ENCODE measurements at places on chromosomes 3 and 15.

DNA sequence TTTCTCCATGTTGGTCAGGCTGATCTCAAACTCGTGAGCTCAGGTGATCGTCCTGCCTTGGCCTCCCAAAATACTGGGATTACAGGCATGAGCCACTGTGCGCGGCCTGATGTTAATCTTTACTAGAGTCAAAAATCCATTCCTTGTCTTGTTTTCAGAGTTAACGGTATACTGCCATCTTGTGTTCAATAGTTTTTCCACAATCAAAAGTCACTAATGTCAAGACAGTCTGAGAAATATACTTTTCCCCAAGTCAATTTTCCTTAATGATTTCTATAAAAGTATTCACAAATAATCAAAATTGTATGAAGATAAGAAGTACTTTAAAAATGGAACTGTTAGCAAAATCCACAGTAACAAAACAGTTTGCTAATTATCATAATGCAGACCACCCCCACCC lies 8.5 kb downstream of the CRBN start:
- DNase-seq: no peak

GRCh38 chr15:58313304-58313703 lies 118.5 kb upstream of the LIPC start:
- DNase-seq: peak; percentile 15

GRCh38 chr3:73216310-73216709 lies 154.9 kb downstream of the EBLN2 start:
- no peak for DNase-seq

DNA sequence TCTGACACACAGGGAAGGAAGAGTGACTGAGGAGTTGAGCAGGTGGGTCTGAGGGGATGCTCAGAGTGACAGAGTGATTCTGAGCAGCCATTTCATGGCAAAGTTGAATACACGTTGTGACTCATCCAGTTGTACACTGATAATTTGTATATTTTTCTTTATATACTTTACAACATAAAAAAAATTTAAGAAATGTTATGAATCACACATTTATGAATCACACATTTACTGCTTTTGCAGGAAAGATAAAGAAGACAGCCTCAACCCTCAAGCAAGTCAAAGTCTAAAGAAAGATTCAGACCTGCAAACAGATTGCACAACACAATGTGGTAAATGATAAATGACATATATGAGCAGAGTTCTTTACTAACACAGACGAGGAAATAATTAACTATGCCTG lies 21.0 kb upstream of the CHMP2B start:
- no peak for DNase-seq

GRCh38 chr3:37751537-37751936 lies 110.1 kb upstream of the CTDSPL start:
- no peak for DNase-seq

- DNase-seq: no peak
Observed at GRCh38 chr3:69674752-69675151, 64.5 kb upstream of the MITF start.

DNA sequence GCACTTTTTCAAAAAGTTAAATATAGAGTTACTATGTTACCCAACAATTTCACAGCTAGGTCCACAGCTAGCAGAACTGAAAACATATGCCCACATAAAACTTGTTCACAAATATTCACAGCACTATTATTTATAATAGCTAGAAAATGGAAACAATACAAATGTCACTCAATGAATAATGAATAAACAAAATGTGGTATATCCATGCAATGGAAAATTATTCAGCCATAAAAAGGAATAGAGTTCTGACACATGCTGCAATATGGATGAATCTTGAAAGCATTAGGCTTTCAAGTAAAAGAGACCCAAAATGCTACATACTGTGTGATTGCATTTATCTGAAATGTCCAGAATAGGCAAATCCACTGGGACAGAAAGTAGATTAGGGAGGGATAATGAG lies 111.9 kb downstream of the MECOM start:
- DNase-seq: no peak

GRCh38 chr15:92163641-92164040 lies 230.0 kb upstream of the ST8SIA2 start:
- no peak for DNase-seq

GRCh38 chr15:96332637-96333121 lies 2.2 kb downstream of the NR2F2 start:
- no peak for DNase-seq

GRCh38 chr15:77126529-77127326 lies 55.8 kb upstream of the TSPAN3 start:
- DNase-seq: no peak

- DNase-seq: no peak
Observed at GRCh38 chr15:60914360-60914759, 314.7 kb downstream of the RORA start.

- DNase-seq: no peak
Observed at GRCh38 chr3:165643425-165643824, 193.8 kb downstream of the BCHE start.

- no peak for DNase-seq
Observed at GRCh38 chr3:37024092-37024491, 30.8 kb downstream of the MLH1 start.

DNA sequence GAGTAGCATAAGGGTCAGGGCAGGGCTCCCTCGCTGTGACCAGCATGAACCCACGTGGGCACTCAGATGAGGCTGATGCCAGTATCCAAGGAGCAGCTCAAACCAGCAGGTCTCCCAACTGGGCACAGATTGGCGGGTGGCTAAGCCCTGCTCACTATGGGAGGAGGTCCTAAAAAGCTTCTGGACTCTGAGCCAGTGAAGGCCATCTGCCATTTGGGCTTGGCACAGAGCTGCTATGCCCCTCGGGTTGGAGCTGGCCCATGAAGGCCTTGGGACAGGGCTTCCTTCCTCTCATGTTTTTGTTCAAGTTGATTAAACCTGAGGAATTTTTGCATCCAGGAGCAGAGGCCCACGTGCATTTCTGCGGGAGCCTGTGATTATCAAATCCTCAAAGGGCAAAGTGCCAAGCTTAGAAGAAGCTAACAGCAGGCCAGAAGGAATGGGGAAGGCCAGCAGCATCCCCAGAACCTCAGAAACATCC lies 4.3 kb upstream of the STRA6 start:
- no peak for DNase-seq

DNA sequence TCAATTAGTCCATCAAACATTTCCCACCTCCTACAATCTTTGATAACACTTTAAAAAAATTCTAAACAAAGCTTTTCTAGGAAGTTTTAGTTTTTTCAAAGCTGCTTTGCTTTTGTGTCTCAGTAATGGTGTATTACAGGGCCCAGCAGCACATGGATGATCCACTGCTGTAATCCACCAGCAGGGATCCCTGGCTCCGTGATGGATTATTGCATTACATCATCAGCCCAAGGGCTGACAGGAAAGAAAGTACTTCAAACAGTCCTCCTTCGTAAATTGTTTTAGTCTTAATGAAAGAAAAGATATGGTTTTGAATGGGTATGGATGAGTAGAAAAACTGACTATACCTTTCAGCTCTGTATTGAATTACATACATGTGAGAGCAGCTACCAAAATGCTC lies 688.9 kb upstream of the NAALADL2 start:
- no peak for DNase-seq

- DNase-seq: no peak
Observed at GRCh38 chr3:24167429-24167828, 222.3 kb downstream of the NR1D2 start.

- DNase-seq: no peak
Observed at GRCh38 chr3:62938583-62938982, 63.4 kb upstream of the CADPS start.

- DNase-seq: no peak
Observed at GRCh38 chr15:65375871-65376607, 1.8 kb downstream of the IGDCC3 start.

GRCh38 chr3:174223042-174223441 lies 636.1 kb upstream of the NAALADL2 start:
- no peak for DNase-seq

GRCh38 chr15:43775411-43775965 lies 1.3 kb downstream of the ELL3 start:
- no peak for DNase-seq

- DNase-seq: no peak
Observed at GRCh38 chr15:65752151-65752700, 39.9 kb downstream of the DENND4A start.

GRCh38 chr15:35669432-35670045 lies 123.6 kb upstream of the DPH6 start:
- DNase-seq: no peak

GRCh38 chr3:52317208-52318000 lies 1.3 kb downstream of the DNAH1 start:
- peak; percentile 64 for DNase-seq

DNA sequence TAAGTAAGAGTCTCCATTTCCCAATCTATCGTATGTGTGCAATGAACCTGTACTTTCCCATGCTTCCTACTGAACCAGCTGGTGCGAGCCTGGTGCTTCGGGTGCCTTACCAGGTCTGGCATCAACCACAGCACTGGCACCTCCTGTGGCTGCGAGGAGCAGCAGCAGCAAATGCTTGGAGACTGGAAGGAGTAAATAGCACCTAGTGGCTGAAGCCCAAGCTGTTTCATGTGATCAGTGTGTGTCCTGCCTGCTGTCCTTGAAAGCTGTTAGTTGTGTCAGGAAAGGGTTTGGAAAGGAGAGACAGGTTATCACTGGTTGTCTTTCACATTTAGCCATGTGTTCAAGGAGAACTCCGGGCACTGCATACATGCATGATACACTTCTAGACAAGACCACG lies 31.8 kb downstream of the PCOLCE2 start:
- DNase-seq: no peak

DNA sequence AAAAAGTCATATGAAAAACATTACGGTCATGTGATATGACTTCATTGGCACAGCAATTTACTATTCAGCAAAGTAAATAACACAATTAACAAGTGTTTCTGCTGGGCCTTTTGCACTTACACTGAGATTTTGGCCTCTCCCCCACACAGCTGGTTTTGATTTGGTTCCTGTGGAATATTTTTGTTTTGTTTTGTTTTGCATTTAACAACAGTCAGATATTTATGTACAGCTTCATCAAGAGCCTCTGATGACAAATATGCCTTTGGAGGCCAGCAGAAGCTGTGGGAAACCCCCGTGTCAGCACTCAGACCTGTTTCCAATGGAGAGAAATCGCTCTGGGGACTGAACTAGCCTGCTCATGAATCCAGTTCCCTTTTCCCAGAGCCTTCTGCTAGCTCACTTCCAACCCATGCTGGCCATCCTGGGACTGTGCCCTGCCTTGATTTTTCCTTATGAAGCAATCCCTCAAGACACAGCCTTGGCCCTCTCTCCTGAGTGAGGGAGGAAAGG lies 161.9 kb downstream of the ATG7 start:
- no peak for DNase-seq

- DNase-seq: no peak
Observed at GRCh38 chr3:101888653-101889052, 39.3 kb downstream of the NFKBIZ start.

DNA sequence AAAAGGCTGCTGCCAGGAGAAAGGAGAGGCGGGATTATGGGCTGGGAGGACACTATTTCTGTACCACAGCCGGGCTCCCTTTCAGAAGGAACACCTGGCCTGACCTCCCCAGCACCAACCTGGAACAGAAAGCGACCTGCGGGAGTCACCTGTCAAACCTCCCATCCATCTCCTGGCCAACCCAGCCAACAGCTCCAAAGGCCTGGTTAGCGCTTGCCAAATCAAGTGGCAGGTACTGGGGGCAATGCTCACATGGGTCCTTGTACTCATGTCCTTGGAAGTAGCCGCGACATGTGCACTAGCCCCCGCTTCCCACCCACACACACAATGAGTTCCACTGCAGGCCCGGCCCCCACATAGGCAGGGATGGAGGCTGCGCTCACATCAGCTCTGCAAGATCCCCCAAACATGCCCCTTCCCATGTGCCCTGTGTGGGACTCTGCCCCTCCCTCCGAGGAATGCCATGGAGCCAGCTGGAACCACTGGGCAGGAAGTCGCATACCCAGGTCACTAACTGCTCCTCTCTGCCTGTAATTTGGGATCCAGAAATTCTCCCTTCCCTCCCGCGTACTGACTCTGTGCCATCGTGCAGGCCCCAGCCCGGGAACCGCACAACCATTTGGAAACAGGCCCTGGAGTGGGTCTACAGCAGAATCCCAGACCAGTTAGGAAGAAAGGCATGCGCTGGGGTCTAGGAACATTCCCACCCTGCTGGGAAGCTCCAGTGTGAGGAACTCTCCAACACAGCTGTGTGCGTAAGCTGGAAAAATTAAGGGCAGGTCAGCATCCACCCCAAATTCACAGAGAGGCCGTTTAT lies 98.9 kb downstream of the LRIG1 start:
- no peak for DNase-seq

GRCh38 chr3:127488141-127488672 lies 102.3 kb downstream of the TPRA1 start:
- no peak for DNase-seq

GRCh38 chr3:12970684-12971083 lies 102.5 kb downstream of the IQSEC1 start:
- no peak for DNase-seq

- DNase-seq: no peak
Observed at GRCh38 chr3:138812806-138813205, 21.9 kb downstream of the PIK3CB start.

- no peak for DNase-seq
Observed at GRCh38 chr15:89378296-89379151, 43.9 kb upstream of the POLG start.

- DNase-seq: no peak
Observed at GRCh38 chr15:99121207-99121606, 16.3 kb downstream of the SYNM start.

DNA sequence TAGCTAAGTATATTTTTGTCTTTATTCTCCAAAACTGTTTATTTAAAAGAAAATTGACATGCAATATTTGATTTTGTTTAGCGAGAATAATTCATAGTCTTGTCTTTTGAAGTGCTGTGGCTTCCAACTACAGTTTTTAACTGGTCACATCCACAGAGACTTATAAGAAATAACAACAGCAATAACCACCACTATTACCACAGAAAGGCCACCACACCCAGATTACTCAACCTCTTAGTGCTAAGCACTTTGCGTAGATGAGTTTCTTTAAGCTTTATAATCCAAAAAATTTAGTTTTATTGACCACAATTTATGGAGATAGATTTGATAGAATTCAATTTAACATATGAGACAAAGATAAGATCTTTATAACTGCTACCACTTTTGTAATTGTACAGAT lies 468.4 kb upstream of the UBE2E2 start:
- no peak for DNase-seq

DNA sequence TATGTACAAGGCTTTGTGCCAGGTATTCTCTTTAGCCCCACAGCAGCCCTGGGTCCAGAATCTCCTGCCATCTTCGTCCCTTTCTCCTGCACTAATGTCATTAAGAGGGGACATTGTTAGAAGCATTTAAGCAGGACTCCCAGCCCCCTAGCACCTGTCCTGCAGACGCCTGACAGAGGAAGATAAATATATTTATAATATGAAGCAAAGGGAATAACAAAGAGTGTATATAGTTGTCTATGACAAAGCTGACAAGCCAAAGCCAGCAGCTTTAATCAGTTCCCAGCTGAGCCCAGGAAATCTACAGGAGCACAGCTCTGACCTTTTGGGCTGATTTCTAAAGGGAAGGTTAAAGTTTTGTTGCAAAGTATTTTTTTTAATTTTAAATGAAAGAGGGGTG lies 96.0 kb downstream of the MEGF11 start:
- DNase-seq: no peak

DNA sequence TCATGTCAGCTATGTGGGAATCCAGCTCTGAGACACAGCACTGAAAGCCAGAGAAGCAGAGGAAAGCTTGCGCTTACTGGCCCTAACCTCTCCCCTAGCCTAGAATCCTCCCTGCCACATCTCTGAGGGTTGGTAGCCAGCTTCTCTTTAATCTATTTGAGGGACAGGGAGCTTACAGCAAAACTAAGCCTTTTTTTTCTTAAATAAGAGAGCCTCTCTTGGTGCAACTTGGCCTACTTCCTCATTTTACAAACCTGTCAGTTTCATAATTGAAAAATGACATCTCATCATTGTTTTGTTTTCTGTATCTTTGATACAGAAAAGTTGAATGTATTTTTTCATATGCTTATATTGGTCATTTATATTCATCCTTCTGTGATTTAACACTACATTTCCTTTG lies 193.9 kb downstream of the ZNF621 start:
- DNase-seq: no peak

All from effector memory CD8-positive, alpha-beta T cell (primary cell).